ENCODE measurements at places on chromosomes 1 and 21.

GRCh38 chr1:75677443-75677842 lies 47.1 kb upstream of the ACADM start:
- no peak for DNase-seq

GRCh38 chr1:43622471-43622870 lies 27.5 kb upstream of the KDM4A start:
- DNase-seq, result no peak

- no peak for DNase-seq
Observed at GRCh38 chr1:32487182-32487581, 22.3 kb downstream of the ZBTB8B start.

DNA sequence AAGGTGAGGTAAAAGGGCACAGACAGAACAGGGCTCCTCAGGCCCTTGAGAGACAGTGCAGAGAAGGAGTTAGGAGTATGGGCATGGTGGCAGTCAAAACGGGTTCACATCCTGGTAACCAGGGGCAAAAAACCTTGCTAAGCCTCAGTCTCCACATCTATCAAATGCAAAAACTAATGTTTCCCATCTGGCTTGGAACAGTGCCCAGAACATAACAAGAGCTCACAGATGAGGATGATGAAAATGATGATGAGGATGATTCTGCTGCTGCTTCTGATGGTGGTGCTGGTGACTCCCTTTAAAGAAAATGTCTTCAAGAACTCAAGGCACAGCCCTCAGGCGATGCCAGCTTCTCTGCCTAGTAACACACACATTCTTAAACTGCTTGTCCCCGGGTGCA lies 24.1 kb downstream of the HHIPL2 start:
- no peak for DNase-seq

- DNase-seq, result no peak
Observed at GRCh38 chr1:7227654-7228053, 442.4 kb downstream of the CAMTA1 start.

GRCh38 chr1:78688697-78689096 lies 39.1 kb downstream of the IFI44 start:
- no peak for DNase-seq

DNA sequence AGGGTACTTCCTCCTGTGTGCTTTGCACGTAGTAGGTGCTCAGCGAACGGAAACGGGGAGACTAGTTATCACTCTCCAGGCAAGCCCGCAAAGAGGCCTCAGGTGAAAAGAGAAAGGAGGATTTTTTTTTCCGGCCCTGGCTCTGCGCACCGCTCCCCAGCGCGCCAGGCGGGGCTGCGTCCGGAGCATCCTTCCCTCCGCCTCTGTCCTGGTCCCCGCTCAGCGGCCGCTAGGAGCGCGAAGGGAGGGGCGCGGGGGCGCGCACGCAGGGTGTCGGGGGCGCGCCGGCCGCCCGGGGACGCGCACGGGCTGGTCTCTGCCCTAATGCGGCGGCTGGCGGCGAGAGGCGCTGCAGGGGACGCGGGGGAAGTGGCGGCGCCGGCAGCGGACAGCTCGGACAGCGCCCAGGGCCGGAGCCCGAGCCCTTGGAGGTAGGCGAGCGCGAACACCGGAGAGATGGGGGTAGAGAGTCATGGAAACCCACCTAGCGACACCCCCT lies 42.3 kb upstream of the NFASC start:
- DNase-seq, result peak; percentile 60

GRCh38 chr1:77762072-77762476 lies 2.4 kb upstream of the USP33 start:
- peak; percentile 42 for DNase-seq

- DNase-seq, result no peak
Observed at GRCh38 chr1:33045814-33046213, 9.1 kb upstream of the AK2 start.

DNA sequence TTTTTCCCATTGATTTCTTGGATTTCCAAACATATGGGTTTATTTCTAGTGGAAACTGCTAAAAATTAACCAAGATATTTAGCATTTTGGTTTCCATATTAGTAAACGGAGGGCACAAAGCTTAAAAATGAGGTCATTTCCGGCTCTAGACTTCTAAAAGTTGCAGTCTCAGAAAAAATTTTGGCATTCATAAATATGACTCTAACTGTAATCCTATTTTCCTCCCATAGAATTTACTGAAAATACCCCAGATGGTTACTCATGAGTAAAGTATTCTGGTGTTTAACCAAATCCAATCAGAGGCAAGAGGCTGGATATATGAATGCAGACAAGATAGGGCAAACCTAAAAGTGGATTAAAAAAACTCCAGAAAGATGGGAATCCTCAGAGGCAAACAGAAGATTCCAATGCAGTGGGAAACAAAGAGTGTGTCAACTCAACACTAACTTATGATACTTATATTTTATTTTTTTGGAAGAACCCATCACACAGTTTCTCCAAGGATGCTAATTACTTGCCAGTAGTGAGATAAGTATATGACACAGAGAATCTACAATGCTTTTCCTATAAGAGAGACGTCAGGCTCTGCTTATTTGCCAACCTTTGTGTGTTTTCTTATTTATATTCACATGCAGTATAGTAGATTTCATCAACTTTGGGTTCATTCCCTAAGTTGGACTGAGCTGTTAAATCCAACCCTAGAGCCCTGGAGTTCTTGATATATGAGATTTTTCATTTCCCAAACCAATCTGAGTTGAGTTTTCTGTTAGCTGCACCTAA lies 90.1 kb upstream of the BCL10 start:
- no peak for DNase-seq

- DNase-seq, result no peak
Observed at GRCh38 chr1:182652933-182653332, 31.5 kb downstream of the RGS8 start.

DNA sequence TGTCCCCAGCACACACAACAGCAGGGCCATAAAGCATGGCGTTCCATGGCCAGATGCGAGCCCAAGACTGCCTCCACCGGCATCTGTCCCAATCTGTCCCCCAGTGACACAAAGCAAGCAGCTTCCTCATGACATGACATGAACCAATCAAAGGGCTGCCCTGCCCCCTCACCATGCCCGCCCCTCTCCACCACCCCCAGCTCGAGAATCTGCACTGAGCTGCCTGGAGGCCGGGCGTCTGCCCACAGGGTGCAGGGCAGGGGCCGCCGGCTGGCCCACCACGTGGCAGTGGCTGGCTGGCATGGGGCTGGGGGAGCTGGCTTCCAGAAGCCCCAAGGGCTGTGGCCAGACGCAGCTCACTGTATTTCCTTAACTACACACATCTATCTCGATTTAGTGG lies 27.8 kb downstream of the WNT9A start:
- DNase-seq, result no peak

- DNase-seq, result no peak
Observed at GRCh38 chr1:180136331-180136967, 18.2 kb upstream of the QSOX1 start.

DNA sequence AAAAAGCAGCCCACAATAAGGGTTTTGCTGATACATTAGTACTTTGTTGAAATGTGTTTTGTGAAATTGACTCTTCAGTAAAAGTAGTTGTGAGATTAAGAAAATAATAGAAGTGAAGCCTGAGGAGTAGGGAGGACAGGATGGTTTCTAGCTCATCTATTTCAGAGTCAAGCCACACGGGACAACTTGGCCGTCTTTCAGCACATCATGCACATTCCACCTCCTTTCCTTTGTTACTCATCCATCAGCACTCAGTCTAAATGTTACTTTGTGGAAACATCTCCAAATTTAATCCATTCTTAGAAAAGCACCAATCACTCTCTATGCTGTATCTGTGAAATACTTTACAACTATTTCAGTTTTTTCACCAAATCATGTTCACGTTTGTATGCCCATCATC lies 223.3 kb downstream of the FGGY start:
- DNase-seq, result no peak

- DNase-seq, result no peak
Observed at GRCh38 chr1:24870551-24871195, 59.4 kb downstream of the RUNX3 start.

GRCh38 chr1:50940291-50940690 lies 19.8 kb downstream of the FAF1 start:
- no peak for DNase-seq

- DNase-seq, result no peak
Observed at GRCh38 chr1:159869173-159869572, 6.7 kb upstream of the VSIG8 start.

DNA sequence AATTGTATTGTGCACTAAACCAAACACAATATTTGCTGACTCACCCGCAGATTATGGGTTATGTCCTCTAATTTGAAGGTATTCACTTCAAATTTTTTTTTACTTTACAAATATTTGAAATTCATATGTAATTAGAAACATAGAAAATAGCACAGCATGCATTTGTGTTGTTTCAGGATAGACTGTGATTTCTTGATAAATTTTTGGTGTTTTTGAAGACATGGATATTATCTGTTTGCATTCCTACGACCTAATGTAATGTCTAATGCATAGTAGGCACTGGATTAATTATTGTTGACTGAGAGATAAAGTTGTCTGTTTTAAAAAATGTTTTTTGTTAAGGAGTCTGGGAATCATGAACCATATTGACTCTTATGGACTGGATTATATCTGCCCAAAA lies 850.2 kb downstream of the BRINP3 start:
- no peak for DNase-seq

DNA sequence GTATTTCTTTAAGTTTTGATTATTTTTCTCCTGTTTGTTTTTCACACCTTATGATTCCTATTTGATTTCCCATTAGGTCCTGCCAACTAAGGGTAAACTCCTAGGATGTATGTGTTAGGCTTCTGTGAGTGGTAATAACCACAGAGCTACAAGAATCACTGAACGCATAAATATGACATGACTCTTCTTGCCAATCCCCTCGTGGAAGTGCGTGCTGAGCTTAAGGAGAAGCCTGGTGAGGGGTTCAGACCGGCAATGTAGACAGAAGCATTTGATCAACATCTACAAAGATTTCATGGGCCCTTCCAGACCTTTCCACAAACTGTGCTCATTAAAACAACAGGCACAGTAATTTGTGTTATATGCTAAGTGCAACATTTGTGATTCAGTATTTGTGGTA lies 273.8 kb upstream of the SNX7 start:
- no peak for DNase-seq

GRCh38 chr1:227547310-227548118 lies 15.8 kb upstream of the ZNF678 start:
- DNase-seq, result no peak

GRCh38 chr1:186798960-186799688 lies 29.6 kb upstream of the PLA2G4A start:
- DNase-seq, result no peak

DNA sequence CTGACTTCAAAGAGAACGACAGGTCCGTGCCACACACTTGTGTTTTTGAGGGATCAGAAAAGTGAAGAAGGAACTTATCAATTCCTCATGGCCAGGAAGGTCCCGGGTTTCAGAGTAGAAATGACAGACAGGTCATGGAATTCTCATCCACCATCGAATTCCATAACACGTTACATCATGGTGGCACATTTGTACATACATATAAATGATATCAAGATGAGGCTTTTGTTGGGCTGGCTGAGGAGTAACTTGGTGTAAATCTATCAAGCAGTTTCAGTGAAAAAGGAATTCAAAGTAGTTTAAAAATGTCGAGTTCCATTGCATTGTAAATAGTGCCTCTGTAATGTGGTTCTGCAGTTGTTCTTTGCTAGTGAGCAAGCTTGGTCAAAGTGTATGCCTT lies 22.9 kb upstream of the GNPAT start:
- DNase-seq, result no peak

GRCh38 chr1:145994391-145995120 lies 1.8 kb downstream of the TXNIP start:
- DNase-seq, result no peak

- peak; percentile 75 for DNase-seq
Observed at GRCh38 chr1:227357171-227357926, 39.1 kb upstream of the CDC42BPA start.

DNA sequence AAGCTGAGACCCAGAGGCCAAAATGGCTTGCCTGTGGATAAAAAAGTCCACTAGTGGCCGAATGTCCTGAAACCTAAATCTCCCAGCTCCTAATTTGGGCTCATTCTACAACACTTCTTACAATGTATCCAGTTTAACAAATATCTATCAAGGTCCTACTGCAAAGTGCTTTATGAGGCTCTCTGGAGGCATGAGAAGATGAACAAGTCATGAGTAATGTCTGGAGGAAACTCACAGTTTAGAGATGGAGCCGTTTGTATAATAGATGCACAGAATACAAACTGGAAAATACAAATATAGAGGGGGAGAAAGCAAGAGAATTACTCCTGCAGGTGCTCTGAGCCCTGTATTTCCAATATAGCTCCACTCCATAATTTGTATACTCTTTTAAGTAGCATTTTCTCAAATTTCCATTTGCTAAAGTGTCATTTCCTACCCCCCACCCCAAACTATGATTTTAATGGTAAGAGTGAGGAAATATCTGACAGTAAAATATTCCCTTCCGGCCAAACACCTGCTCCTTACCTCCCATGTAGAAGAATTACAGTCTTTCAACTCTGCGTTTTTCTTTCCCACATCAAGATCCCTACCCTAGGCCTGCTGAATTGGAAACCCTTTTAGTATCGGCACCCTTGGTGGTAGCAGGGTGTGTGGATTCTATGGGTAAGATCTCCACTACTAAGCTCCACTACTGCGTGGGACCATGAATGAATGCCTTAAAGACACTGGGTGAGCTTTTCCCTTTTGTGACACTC lies 3.3 kb upstream of the ADAMTS5 start:
- DNase-seq, result no peak

- DNase-seq, result no peak
Observed at GRCh38 chr21:31409831-31410487, 65.9 kb upstream of the TIAM1 start.

GRCh38 chr1:818618-819291 lies 105.0 kb upstream of the SAMD11 start:
- DNase-seq, result no peak

GRCh38 chr1:2466958-2467554 lies 9.0 kb upstream of the PLCH2 start:
- DNase-seq, result peak; percentile 21

GRCh38 chr1:109567877-109568672 lies 19.7 kb downstream of the GNAI3 start:
- no peak for DNase-seq

DNA sequence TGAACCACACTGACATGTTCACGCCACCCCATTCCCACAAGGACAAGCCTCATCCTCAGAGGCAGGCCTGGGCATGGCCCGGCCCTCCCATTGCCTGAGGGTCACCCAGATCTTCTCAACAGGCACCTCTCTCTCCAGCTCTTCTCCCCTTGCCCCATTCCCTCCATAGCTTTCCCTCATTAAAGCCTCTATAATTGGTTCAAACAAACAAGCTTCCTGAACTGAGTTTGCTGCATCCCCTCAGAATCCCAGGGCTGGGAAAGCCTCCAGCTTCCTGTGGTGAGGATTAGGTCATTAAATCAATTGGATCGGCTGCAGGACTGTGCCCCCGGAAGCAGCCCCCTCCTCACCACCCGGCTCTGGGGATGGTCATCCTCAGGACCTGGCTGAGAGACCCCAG lies 18.9 kb downstream of the CTNNBIP1 start:
- DNase-seq, result no peak

DNA sequence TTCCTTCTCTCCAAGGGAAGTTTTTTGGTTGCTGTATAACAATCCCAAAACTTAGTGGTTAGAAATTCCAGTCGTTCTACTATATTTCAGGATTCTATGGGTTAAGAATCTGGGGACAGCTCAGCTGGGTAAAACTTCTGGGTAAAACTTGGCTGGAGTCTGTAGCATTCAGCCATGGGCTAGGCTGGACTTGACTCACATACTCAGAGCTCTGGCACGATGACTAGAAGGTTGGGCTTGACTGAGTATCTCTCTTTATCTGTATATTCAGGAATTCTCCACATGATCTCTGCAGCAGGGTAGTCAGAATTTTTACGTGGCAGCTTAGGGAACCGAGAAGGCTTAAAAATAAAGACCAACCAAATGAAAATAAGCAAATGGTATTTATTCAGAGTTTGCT lies 28.2 kb upstream of the HRNR start:
- no peak for DNase-seq

All from Calu3 (cell line).